ENCODE measurements at places on chromosomes 2 and 18.

DNA sequence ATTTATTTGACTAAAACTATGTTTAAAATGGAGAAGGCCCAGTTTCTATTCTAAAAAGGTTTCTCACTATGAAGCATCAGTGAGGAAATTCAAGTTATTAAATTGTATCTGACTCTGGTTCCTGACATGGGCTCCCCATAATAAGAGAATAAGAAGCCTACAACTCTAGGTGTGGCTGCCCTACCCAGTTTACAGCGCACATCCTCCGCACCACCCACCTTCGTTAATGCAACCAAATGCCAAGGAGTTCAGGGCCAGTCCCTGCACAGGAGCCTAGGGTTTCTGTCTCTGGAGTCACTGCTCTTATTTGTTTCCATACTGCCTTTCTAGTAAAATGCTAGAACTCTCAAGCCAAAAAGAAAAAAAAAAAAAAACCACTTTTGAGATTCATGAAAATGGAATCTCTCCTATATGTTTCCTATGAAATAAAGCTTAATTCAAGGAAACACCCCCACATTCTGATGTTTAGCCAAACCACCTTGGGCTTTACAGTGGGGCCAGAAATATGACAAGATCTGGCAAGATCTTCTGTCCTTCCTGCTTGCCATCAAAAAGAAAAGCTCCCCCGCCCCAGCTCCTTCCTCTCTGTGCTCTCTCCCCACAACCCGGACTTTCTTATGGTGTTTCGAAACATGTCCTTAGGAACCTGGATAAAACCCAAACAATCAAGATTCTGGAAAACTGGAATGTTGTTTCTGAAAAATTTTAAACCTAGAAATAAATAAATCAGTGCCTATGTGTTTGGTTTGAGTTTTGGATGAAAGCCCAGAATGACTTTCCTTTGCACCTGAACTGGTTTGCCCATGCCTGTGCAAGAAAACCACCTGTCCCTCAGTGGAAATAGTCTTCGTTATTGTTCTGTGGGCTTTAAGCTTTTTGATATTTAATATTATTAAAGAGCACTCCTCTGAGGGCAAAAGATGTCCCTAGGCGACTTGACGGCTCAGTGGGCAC, 136.7 kb downstream of the SP3 start:
- no peak for DNase-seq

GRCh38 chr2:110691612-110692258, 13.9 kb upstream of the BUB1 start:
- DNase-seq, result no peak

DNA sequence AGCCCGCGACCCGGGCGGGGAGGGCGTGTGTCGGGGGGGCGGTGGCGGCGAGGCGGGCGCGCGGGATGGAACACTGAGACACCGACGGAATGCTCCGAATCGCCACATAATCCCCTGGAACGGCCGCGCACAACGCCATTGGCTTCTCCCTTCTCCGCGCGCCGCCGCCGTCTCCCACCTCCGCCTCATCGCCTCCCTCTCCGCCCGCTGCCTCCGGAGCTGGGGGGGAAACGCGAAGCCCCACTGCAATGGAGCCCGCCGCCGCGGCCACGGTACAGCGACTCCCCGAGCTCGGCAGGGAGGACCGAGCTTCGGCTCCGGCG, at the start of gene PHLPP1:
TSS of gene PHLPP1 (plus strand) at position 106 of the 323 bp plus-strand sequence. CDS start at position 249, 143 bp downstream.
- DNase-seq, result no peak

DNA sequence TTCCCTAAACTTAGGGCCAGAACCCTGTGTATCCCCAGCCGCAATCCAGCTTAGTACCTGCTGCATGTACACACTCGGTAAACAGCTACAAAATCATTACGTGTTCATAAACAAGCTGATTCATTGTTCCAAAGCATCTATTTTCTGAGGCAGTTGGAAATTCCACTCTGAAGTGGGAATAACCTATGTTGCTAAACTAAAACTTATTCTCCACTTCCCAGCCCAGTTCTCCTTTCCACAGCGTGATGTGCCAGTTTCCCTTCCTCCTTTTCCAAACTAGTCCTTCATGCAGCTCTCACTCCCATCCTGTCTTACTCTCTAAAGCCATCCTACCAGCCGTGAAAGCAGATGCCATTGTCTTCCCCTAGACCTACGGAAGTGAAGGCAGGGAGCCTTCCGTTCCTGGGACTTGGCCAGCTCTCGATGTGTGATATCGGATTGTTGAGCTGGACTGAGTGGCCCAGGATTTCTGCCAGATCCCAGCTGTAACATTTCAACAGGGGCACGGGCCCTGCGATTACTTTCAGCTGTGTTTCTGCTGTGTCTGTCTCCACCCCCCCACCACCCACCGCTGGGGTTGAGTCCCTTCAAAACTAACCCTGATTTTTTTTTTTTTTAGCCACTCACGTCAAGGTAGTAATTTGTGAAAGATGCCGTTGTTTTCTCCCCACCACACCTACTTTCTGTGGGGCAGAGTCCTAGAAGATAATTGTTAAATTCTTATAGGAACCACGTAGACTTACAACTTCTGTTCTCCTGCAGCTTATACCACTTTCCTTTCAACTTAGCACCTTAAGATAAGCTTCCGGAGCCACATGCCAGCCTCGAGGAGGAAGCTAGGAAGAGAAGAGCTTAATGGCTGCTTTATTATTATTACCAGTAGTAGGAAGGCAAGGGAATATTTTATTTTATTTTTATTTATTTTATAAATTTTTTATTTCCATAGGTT, 100.9 kb downstream of the CRIM1 start:
- DNase-seq, result no peak

GRCh38 chr2:47354013-47354847, 48.7 kb upstream of the MSH2 start:
- DNase-seq, result no peak

DNA sequence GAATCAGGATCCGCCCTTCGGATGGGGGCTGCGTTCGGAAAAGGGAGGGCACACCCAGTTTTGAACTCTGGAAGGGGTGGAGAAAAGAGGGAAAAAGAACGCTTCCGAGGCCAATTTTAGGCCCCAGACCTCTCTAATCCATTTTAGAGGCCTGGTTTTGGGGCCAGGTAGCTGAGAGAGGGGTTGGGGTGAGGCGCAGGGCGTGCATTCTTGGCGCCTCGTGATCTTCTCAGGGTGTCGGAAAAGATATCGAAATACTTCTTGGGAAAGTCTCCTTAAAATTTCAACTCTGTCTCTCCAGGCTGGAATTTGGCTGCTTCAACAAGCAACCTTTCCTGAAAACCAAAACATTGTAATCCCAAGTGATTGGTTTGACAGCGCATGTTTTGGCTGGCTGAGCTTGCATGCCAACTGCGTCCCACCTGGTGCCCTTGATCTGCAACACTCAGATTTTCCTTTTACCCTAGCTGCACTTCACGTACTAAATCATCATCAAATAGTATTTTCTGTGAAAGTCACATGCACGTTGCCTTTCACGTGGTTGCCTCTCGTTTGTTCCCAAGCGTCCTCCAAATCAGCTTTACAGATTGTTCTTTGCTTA, 864 bp upstream of the XPO1 start:
- peak; percentile 67 for DNase-seq
